ENCODE measurements at places on chromosomes 7 and 10.

GRCh38 chr10:25682203-25682851 lies 251.7 kb upstream of the MYO3A start:
- DNase-seq = no peak

DNA sequence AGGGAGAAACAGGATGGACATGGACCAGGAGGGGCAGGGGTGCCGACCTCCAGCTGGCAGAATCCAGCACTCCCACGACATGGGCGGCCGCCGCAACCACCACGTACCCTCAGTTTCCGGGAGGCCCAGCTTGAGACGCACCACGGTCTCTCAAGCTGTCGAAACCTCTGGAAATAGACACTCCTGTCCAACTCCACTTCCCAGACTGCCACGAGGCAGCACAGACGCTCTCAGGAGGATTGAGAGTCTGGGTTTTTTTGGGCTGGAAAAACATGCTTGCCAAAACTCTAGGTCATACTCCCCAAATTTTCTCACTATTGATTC lies 37.9 kb upstream of the PDGFA start:
- no peak for DNase-seq

DNA sequence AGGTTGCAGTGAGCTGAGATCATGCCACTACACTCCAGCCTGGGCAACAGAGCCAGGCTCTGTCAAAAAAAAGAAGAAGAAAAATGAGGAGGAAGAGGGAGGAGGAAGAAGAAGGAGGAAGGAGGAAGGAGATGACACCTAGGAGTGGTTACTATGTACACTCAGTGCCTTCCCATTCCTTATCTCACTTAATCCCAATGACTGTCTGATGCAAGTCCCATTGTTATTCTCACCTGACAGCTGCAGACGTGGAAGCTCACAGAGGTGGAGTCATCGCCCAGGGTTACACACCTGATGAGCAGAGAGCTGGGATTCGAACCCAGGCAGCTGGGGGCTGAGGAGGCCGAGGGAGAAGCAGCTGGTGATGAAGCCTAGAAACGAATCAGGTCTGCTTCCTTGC lies 258.8 kb downstream of the SNX10 start:
- no peak for DNase-seq

DNA sequence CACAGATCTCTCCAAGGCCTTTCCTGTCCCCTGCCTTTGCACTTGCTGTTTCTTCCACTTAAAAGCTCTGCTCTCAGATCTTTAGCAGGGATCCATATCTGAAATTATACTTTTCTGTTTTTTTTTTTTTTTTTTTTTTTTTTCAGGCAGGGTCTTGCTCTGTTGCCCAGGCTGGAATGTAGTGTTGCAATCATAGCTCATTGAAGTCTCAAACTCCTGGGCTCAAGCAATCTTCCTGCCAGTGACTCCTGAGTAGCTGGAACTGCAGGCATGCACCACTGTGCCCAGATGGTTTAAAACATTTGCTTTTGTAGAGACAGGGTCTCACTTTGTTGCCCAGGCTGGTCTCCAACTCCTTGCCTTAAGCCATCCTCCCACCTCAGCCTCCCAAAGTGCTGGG lies 5.0 kb upstream of the TSPAN15 start:
- DNase-seq = no peak

DNA sequence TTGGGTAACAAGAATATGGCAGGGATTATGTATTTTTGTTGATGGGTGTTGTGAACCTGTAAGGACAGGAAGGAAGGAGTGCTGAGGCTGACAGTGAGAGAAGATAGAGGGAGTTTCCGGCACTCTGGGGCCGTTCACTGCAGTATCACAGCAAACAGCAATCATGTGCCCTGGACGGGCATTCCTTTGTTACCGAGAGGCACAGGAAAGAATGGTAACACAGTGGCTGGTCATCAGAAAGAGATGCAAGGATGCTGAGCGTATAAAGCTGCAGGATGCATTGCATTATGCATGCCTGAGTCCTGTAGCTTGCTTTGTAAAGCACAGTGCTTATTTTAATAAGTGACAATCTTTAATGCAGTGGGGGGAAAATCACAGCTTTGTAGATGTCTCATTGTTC lies 286.8 kb downstream of the RPS24 start:
- DNase-seq = no peak

- DNase-seq = no peak
Measured at GRCh38 chr7:157517782-157518513, 181.1 kb downstream of the DNAJB6 start.

DNA sequence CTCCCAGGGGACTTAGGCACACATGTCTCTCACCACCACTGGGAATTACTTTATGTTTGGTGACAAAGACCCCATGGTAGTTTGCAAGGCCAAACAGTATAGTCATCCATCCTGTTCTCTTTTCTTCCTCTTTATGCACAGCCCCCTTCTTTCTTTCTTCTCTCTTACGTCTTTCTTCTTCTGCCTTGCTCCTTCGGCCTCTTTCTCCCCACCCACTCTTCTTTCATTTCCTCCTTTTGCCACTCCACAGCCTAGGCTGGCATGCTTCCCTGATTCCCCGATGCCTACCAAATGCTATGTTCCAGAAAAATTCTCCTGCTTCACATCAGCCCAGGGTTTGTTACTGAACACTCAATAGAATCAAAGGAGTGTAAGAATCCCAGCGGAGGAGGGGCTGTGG lies 62.4 kb upstream of the MKLN1 start:
- DNase-seq = no peak
